ENCODE measurements at places on chromosomes 3 and 15.

GRCh38 chr15:101288905-101289513 lies 6.0 kb downstream of the SNRPA1 start:
- no peak for DNase-seq

GRCh38 chr3:112019716-112020115 lies 14.8 kb upstream of the TMPRSS7 start:
- DNase-seq = no peak

GRCh38 chr3:128077202-128077624 lies 25.0 kb downstream of the SEC61A1 start:
- no peak for DNase-seq

GRCh38 chr15:75346796-75347221 lies at the start of gene NEIL1:
TSS of gene NEIL1 (plus strand) at chr15:75347039. CDS start at chr15:75348906, 1,867 bp downstream.
- no peak for DNase-seq

- no peak for DNase-seq
These were observed 135.2 kb upstream of the SLC24A5 start for GRCh38 chr15:47985568-47985967.

GRCh38 chr15:97890307-97890706 lies 70.2 kb upstream of the ARRDC4 start:
- DNase-seq = no peak

Data from AG09319 (cell line).